ENCODE measurements at places on chromosomes 1 and 21. TPM values are rescaled to one million over a fixed set of nuclear protein-coding genes. Genes with fewer than 3 reads are reported as not detected.

SLC25A34 gene
- total RNA-seq: 0.65 TPM

OVAAL gene
- not detected for total RNA-seq

LMX1A gene
- total RNA-seq: not detected

GOLT1A gene
- not detected for total RNA-seq

GUCA2B gene
- total RNA-seq: not detected

MROH9 gene
- total RNA-seq: 0.27 TPM

C1orf185 gene
- not detected for total RNA-seq

S100B gene
- 1.2 TPM for total RNA-seq

PRPF38B gene
- 20.0 TPM for total RNA-seq

KRTAP19-3 gene
- total RNA-seq: not detected

E2F2 gene
- total RNA-seq: 5.6 TPM

LY9 gene
- total RNA-seq: 0.25 TPM

NBPF6 gene
- total RNA-seq: not detected

OPTC gene
- total RNA-seq: not detected
